Uterus (tissue), 4 donors: ENCODE measurements at places on chromosomes 7 and 10.

GRCh38 chr10:21473135-21473534, 52.3 kb downstream of the SKIDA1 start:
- no peak for DNase-seq

- DNase-seq = peak; percentile 4
These were observed 43.8 kb downstream of the CFAP46 start for GRCh38 chr10:132898391-132899053.

GRCh38 chr7:94906065-94906851, 1.1 kb upstream of the PPP1R9A start:
- DNase-seq = no peak

DNA sequence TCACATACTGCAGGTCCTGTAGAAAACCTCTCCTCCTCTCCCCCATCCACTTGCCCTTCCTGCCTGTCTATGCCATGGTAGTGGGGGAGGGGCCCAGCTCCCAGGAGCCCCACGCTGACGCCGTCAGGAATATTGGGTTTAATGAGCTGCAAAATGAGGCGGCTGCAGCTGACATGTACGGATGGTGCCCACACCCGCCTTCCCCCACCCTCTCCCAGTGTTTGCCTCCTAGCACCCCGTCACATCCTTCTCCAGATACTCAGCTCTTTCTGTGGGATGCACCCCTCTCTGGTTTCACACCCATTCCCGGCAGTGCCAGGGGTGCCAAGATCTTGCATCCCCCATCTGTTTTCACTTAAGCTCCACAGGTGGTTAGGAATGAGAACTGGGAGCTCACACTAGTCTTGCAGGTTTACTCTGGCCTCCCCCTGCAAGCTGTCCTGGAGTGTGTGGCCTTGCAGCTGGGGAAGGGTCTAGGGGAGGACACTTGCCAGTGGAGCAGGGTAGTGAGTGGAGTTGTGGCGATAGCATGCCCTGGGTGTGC, 26.1 kb downstream of the GBX1 start:
- no peak for DNase-seq

GRCh38 chr10:102511583-102512274, 8.0 kb downstream of the SUFU start:
- no peak for DNase-seq

GRCh38 chr7:815284-816216, 16.7 kb upstream of the SUN1 start:
- peak; percentile 61 for DNase-seq

DNA sequence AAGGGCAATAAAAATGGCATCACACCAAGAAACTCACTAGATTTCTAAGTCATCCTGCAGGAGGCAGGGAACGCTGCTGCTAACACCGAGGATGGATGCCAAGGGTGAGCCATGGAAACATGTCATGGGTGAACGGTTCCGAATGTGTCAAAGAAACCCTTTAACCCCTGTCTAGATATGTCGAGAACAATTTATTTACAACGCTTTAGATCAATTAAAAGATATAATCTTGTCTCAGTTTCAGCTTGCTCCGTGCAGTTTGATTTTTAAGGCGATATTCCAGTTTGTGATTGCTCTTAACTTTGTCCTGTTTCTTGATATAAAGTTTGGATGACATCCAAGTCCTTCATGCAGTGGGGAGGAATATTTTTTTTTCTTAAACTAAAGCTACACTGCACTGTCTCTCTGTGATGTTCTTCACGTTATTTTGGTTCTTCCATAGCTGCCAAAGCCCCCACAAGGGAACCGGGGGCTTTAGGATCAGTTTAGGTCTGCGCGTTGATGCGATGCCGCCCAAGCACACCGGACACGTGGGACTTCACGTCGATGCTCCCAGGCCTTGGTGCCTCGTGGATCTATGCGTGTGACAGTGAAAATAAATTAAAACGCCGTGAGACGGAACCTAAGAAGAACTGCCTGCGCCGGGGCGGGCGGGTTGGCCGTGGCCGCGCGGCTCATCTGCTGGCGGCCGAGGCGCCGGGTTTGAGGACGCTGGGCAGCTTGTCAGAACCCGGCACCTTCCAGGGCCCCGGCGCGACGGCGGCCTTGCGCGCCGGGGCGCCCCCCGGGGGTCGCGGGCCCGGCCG, 220.3 kb downstream of the PHTF2 start:
- DNase-seq = peak; percentile 48

- no peak for DNase-seq
These were observed 141.6 kb downstream of the THSD7A start for GRCh38 chr7:11690395-11690794.

DNA sequence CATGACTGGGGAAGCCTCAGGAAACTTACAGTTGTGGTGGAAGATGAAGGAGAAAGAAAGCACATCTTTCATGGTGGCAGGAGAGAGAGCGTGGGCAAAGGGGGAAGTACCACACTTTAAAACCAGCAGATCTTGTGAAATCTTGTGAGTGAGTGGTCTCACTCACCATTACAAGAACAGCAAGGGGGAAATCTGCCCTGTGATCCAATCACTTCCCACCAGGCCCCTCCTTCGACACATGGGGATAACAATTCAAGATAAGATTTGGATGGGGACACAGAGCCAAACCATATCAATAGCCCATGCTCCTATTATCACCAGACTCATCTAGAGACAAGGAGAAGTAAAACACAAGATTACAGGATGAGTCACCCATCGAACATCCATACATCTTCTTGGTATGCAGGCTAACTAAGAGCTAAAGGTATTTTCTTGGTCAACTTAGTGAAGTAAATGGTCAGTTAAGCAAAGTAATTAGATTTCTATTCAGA, 55.3 kb upstream of the YAE1 start:
- no peak for DNase-seq

- no peak for DNase-seq
These were observed 44.3 kb upstream of the ZC3HAV1 start for GRCh38 chr7:139153832-139154231.

- peak; percentile 15 for DNase-seq
These were observed 18.7 kb downstream of the LCOR start for GRCh38 chr10:96850825-96851224.

- no peak for DNase-seq
These were observed 879 bp upstream of the VPS41 start for GRCh38 chr7:38909870-38910269.

GRCh38 chr10:17033529-17034260, 95.9 kb downstream of the CUBN start:
- no peak for DNase-seq

GRCh38 chr7:146359176-146359575, 242.6 kb downstream of the CNTNAP2 start:
- DNase-seq = no peak

GRCh38 chr7:127928222-127928621, 103.0 kb downstream of the LRRC4 start:
- DNase-seq = no peak

DNA sequence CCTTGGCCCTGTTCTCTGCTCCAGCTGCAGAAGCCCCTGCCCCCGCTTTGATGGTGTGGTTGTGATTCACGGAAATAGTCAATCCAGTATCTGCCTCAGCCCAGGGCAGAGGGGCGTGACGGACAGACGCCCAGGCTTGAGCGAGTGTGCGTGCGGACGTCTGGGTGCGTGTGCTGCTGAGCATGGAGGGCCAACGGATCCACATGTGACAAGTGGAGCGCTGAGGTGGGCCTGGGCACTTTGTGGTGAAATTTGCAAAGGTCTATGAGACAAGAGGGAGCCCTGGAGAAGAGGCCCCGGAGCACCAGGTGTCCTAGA, 94.4 kb downstream of the WDR37 start:
- no peak for DNase-seq

DNA sequence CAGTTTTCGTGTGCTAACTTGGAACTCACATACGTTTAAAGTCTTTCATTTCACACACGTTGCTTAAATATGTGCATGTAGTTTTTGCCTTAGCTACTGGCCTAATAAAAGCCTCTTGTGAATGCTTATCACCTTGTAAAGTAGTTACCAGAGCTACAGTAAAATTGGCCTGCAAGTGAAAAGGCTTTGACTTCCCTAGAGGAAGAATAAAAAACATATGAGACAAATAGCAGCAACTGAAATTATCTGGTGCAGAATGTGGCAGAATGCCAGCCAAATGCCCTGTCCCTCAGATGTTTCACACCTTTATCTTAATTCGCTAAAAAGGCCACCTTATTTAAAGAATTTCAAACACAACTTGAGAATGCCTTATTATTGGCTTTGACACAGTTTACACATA, 28.1 kb upstream of the RPA3 start:
- no peak for DNase-seq

DNA sequence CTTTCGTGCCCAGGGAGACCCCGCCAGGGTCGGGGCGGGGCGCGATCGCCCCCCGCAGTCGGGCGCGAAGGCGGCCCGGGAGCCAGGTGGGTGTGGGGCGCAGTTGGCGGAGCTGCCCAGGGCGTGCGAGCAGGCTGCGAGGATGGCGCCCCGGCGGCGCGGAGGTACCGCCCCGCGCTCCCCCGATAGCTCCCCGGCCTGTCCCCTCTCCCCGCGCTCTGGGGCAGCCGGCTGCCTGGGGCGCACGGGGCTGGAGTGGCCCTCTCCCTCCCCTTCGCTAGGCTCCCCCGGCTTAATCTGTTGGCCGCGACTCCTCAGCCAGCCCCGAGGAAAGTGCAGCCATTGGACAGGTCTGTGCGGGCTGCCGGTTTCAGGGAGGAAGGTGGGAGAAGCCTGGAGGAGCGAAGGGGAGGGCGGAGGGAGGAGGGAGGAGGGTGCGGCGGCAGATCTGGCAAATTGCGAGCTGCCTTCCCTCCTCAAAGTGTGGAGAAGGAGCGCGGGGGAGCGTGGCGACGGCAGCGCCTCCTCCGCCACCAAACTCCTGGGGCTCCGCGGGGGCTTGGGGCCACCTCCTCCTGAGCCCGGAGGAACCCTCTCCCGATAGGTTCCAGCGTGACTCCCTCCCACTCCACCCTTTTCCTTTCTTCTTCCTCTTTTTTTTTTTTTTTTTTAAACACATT, 361 bp upstream of the PLXDC2 start:
- DNase-seq = peak; percentile 85

DNA sequence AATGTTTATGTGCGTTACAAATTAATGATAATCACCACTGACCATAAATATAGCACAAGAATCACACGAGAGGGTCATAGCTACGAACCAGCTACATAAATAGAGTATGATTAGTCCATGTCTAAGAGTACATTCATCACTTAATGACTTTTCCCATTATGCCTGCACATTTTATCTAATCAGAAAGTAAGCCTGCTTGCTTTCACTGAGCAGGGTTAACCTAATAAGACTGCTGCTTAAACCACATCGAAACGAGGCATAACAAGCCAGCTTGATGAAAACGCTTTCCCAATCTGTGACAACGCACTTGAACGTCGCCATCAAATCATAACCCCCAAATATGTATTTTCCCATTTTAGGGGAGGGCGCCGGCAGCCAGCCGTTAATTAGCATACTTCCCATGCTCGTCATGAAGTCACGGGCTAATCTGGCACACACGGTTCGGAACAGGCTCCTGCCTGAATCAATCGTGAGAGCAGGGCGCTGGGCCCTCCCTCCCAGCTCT, 71.5 kb downstream of the EBF3 start:
- no peak for DNase-seq

- DNase-seq = no peak
These were observed 35.4 kb upstream of the ZNF107 start for GRCh38 chr7:64630496-64630895.

DNA sequence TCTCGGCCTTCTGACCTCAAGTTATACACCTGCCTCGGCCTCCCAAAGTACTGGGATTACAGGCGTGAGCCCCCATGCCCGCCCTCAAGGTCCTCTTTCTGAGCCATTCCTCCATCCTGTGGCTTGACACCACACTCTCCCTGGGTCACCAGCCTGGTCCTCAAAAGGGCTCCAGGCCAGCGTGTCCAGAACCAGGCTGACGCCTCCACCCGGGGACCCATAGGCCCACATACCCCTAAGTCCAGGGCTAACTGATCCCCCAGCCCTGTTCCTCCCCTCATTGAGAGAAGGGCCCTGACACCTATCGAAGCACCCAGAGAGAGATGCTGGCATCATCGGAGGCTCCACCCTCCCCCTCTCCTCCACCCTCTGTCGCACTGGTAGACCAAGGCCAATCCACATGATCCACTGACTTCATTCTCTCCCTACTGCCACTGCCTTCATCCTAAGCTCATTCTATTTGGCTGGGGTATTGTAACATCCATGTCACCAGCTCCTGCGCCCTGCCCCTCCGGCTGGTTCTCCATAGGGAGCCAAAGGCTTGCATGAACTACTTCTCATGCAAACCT, 46.7 kb downstream of the TMEM270 start:
- DNase-seq = no peak

DNA sequence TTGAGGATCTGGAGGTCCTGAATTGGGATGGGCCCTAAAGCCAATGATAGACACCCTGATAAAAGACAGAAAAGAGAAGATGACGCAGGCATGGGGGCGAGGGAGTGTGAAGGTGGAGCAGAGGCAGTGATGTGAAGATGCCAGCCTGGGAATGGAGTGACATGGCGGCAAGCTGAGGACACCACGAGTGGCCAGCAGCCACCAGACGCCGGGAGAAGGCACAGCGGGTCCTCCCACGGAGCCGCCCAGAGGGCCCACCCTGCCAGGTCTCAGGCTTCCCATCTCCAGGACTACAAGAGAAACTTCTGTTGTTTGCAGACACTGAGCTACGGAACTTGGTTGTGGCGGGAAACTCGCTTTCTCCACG, 44.9 kb downstream of the DPYSL4 start:
- no peak for DNase-seq

GRCh38 chr10:16950656-16951601, 133.7 kb upstream of the RSU1 start:
- no peak for DNase-seq

DNA sequence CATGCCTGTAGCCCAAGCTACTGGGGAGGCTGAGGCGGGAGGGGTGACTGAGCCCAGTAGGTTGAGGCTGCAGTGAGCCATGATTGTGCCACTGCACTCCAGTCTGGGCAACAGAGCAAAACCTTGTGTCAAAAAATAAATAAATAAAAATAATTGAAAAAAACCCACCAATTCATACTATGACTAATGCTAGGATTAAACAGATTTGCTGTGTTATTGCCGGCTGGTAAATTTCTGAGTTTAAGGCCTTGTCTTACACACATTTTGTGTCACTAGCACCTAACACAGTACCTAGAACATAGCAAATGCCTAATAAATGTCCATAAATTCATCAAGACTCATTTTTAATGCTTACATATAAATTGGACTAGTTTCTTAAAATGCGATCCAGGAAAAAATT, 8.7 kb downstream of the ESYT2 start:
- DNase-seq = no peak

DNA sequence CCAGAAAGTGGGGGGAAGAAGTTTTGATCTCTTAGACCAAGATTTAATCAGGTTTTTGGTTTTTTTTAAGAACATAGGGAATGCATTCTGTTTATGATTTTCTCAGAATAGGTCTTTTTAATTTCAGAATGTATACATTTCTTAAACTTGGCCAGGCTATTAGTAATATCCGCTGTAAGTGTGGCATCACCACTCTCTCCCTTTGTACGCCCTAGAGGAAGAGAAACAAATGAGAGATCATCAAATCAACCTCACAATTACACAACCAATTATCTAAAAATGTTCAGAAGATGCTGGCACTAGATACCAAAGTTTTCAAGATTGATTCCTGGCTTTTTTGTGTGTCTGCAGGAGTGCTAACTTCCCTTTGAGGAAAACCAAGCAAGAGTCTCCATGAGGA, 70.0 kb downstream of the KLF6 start:
- no peak for DNase-seq

- DNase-seq = no peak
These were observed 224.0 kb upstream of the FERD3L start for GRCh38 chr7:19369182-19369581.
